ENCODE measurements at places on chromosomes 12 and 14. TPM values are rescaled to one million over a fixed set of nuclear protein-coding genes. Genes with fewer than 3 reads are reported as not detected.

TSPAN9 gene
- total RNA-seq, result 65.5 TPM

HPD gene
- not detected for total RNA-seq

CLEC6A gene
- total RNA-seq, result not detected

MAP1LC3B2 gene
- total RNA-seq, result 0.82 TPM

ASPG gene
- total RNA-seq, result not detected

OVCH1 gene
- total RNA-seq, result not detected

NFE2 gene
- not detected for total RNA-seq

PIWIL1 gene
- total RNA-seq, result not detected

SPRYD3 gene
- total RNA-seq, result 27.0 TPM

PDE3A gene
- total RNA-seq, result 9.9 TPM

MYL2 gene
- not detected for total RNA-seq

KLRB1 gene
- not detected for total RNA-seq

PLXNC1 gene
- 0.99 TPM for total RNA-seq

SDS gene
- not detected for total RNA-seq

MFAP5 gene
- total RNA-seq, result not detected
